ENCODE measurements at places on chromosomes 16 and 17. TPM values are rescaled to one million over a fixed set of nuclear protein-coding genes. Genes with fewer than 3 reads are reported as not detected.

Gene ITGB4
- 0.21 TPM for polyA plus RNA-seq

Gene KREMEN2
- not detected for polyA plus RNA-seq

Gene USP6
- not detected for polyA plus RNA-seq

Gene ZNF19
- polyA plus RNA-seq, result 1.9 TPM

Gene FNDC8
- polyA plus RNA-seq, result not detected

Gene ABCA10
- 0.58 TPM for polyA plus RNA-seq

Gene RASL10B
- 3.3 TPM for polyA plus RNA-seq
